ENCODE measurements at places on chromosomes 7 and 10.

DNA sequence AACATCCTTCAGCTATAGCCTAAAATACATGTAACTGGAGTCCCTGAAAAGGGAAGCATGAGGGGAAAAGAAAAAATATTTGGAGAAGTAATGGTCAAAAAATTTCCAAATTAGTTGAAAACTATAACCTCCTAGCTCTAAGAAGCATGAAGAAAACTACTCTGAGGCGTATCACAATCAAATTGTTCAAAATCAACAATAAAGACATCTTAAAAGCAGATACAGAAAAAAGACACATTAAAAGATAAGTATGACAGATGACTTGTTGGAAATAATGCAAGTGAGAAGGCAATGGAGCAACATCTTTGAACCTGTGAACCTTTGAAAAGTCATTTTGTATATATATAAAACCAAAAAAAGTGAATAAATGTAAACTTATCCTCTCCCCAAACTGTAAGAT, 93.1 kb downstream of the RNF32 start:
- no peak for DNase-seq

GRCh38 chr10:17882557-17882956, 69.2 kb upstream of the SLC39A12 start:
- DNase-seq: no peak

DNA sequence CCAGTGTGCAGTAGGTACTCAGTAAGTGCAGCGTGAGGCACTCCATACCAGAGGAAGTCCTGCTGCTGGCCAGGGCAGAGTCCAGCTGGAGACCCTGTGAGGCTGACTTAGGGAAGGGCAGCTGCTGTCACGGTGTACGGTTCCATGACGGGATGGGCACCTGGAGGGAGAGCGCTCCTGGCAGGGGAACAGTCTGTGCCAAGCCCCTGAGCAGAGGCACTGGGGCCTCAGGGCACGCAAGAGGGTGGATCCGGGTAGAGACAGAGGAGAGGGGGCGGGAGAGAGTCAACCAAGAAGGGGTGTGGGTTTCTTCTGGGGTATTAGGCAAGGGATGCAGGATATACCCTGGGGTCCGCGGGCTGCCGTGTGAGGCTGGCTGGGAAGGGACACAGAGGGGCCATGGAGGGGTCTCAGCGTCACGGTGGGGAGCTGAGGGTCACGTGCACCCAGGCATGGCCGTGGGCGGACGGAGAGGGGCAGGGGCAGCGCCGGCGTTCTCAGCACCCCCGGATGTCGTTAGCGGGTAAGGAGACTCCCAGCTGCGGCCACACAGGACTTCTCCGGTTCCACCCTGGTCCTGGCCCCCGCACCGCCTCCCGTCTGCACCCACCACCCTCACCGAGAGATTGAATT, 70.5 kb downstream of the MICALL2 start:
- no peak for DNase-seq

GRCh38 chr10:5504146-5505072, 5.0 kb upstream of the CALML5 start:
- no peak for DNase-seq

GRCh38 chr7:48837266-48837665, 87.1 kb upstream of the CDC14C start:
- DNase-seq: no peak

Data from GM13976 (cell line).